ENCODE measurements at places on chromosomes 3 and 15.

- no peak for ATAC-seq
Observed at GRCh38 chr15:68982976-68983563, 31.4 kb upstream of the NOX5 start.

DNA sequence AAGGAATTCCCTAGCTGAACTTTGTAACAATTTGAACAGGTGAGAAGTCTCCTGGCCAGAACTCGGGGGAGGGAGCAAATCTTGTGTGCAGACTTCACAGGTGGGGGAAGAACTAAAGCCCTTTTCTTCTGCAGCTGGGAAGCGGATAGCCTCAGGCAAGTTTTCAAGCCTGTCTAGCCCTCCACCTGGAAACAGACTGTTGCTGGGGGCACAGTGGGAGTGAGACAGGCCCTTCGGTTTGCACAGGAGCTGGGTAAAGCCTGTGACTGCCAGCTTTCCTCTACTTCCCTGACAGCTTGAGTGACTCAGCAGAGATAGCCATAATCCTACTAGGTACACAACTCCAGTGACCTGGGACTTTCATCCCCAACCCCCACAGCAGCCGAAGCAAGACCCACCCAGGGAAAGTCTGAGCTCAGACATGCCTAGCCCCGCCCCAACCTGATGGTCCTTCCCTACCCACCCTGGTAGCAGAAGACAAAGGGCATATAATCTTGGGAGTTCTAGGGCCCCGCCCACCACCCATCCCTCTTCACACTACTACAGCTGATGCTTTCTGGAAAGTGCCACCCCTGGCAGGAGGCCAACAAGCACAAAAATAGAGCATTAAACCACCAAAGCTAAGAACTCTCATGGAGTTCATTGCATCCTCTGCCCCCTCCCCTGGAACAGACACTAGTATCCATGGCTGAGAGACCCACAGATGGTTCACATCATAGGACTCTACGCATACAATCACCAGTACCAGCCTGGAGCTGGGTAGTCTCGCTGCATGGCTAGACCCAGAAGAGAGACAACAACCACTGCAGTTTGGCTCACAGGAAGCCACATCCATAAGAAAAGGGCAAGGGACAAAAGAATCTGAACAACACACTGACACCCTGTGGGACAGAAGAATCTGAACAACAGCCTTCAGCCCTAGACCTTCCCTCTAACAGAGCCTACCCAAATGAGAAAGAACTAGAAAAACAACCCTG is 479.0 kb downstream of the RAP2B start:
- ATAC-seq: no peak

DNA sequence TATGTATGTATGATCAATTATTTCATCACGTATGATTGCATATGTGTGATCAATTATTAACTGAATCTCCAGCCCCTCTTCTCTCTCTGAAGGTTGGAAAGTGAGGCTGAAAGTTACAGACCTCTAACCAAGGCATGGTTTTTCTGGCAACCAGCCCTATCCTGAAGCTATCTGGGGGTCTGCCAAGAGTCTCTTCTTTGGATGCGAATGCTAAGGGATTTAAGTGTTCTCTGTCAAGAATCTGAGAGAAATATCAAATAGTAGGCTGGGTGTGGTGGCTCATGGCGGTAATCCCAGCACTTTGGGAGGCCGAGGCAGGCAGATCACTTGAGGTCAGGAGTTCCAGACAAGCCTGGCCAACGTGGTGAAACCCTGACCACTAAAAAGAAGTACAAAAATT is 8.1 kb downstream of the NKTR start:
- no peak for ATAC-seq

DNA sequence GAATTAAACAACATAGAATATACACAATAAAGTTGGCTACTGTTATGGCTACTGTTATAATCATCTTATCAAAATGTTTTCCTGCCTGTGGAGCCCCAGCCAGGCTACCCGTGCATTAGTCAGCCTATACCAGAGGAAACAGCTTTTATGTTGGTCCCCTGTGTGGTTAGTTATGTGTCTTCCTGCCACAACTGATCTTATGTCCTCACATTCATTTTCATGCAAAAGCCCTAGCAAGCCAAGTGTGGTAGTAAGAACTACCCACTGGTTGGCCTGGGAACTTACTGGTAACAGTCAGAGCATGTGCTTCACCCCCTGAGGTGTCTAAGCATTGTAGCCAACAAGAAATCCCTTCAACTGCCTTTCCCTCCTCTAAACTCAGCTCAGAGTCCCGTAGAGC is 21.8 kb downstream of the MGLL start:
- ATAC-seq: no peak

GRCh38 chr3:193403307-193403706 is 24.8 kb upstream of the ATP13A5 start:
- ATAC-seq: no peak

GRCh38 chr3:129399145-129399894 is 29.1 kb downstream of the EFCAB12 start:
- peak; percentile 81 for ATAC-seq

Measured in activated CD4-positive, CD25-positive, alpha-beta regulatory T cell treated with anti-CD3 and anti-CD28 coated beads, Interleukin-2, amount 50 U/mL, for 24 hours (primary cell).